ENCODE measurements at places on chromosomes 5 and 9.

DNA sequence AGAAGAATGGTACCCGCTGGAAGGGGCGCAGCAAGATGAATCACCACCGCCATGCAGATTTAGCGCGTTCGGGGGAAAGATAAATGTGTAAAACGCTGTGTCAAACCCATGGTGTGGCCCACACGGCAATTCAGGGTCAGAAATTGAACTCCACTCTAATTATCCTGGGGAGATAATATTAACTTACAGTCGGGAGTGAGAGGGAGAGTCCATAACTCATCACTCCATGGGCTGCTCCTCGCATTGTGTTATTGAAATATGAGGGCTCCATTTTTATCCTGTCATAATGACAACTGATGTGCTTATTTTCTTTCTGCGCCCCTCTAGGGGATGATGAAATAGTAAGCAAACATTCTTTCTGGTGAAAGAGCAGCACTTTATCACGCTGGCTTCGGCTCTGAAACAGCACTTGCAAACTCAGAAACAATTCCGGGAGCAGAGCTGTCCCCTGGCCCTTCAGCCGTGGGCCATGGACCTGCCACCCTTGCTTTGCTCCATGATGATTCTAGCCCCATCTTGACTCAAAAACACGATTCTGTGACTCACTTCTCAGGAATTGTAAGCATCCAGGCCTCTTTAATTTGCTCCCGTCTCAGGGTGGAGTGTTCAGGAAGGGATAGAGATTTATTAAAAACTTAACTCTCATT lies 431.6 kb downstream of the IRX1 start:
- DNase-seq, result no peak

DNA sequence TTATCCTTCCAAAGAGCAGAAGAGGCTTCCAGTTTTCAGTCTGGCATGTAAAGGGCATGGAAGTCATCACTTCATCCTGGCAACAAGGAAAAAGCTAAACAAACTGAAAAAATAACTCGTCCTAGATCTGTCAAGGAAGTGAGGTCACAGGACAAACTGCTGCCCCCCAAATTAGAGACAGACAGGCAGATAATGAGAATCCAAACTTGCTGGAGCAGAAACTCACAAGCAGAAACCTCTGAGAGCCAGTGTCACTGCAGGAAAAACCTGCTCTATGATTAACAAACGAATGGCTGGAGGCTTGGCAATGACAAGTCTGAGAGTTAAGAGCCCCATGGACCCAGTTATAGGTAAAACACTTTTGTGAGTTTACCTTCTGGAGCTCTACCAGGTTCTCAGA lies 18.9 kb upstream of the MLANA start:
- no peak for DNase-seq

DNA sequence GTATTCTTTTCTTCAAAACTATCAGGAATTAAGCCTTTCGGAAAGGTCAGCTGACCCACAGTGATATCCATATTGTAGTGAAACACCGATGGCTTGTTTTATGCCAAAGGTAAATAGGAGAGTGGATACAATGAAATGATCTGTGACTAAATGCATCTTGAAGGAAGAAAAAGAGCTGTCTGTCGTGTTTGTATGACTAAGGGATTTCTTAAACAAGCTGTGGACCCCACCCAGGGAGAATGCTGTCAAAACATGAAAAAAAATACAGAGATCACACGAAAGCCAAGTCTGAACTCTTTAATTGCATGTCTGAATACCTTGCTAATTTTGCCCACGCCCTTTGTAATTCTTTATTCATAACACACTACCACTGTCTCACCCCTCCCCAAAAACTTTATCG lies 286.4 kb upstream of the WWC1 start:
- no peak for DNase-seq

DNA sequence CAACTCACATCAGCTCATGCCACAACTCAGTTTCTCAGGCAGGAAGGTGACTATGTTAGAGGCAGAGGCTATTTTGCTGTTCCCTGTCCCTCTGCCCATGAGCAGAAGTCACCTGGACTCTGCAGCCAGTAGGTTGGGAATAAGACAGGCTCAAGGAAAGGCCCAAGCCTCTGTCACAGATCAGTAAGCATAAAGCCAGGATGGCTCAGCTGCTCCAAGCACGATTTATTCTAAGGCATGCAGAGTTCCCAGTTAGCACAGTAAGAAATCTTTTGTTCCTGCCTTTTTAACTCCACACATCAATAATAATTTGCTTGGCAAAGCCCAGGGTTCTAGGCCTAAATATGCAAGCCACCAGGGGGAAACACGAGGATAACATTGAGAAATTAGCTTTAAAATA lies 249.0 kb upstream of the ADRA1B start:
- no peak for DNase-seq

DNA sequence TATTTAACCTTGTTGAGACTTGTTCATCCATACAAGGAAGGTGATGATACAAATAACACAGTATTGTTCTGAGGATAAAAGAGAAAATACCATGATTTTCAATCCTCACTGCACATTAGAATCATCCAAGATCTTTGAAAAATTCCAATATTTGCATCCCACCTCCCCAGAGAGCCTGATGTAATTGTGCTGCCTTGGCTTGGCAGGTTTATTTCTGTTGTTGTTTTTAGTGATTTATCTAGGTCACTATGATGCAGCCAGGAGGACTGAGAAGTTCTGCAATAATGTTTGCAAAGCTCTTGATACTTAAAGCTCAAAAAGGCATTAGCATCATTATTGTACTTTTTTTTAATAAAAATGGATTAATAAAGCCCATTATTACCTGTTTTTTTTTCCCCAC lies 67.0 kb upstream of the NMUR2 start:
- DNase-seq, result no peak

DNA sequence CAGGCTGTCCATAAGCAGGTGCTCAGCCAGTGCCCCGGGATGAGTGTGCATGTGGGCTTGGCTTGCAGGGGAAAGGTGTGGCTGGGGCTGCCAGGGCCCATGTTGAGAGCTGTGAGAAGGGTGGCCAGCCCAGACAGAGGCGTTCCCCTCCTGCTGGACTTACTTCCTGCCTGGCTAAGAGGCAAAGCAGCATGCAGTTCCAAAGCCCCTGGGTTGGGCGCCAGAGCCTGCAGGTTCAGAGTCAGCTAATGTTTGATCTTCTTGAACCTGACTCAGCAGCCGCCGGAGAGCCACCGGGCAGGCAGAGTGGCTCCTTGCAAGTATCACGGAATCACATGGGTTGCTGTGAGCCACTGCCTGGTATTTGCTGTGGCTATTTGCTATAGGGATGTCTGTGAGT lies 168.4 kb upstream of the MAP1B start:
- no peak for DNase-seq

DNA sequence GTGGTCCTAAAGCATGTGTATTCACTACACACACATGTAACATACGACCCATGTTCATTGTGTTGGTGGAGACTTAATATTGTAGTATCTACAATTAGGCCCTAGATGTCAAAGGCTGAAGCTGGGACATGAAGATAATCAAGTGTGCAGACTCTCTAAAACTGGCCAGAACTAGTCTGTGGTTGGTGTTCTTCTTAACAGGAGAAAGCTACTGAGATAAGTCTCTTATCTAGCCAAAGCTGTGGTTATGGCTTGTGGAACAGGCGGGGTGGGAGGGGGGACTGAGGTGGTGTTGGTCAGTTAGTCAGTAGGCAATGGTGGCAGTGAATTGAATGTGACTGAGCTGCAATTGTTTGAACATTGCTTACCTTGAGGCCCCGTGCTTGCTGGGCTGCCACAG lies 112.7 kb upstream of the SLC24A2 start:
- no peak for DNase-seq

DNA sequence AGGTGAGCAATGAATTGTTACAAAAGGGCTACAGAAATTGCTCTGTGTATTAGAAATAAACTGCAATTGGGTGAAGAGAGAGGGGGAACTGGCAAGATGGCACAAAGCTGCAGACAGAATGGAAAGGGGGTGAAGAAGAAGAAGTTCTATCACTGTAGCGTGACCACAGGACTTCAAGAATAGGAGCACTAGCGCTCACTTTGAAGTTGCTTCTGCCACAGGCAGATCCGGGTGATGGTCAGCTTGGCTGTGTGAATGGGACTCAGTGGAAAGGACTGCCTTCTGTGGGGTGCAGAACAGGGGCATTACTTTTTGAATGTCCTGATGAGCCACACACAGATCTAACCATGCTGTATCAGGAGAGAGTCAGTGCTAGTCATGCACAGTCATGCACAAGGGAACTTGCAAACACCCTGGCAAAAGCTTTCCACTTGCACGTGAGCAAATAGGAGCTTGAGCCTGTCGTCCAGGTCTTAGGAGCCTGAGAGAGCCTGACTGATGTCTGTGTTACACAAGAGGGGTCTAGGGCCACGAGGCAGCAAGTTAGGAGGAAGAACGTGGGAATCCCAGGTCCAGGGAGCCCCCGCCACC lies 16.3 kb downstream of the IL5 start:
- no peak for DNase-seq

DNA sequence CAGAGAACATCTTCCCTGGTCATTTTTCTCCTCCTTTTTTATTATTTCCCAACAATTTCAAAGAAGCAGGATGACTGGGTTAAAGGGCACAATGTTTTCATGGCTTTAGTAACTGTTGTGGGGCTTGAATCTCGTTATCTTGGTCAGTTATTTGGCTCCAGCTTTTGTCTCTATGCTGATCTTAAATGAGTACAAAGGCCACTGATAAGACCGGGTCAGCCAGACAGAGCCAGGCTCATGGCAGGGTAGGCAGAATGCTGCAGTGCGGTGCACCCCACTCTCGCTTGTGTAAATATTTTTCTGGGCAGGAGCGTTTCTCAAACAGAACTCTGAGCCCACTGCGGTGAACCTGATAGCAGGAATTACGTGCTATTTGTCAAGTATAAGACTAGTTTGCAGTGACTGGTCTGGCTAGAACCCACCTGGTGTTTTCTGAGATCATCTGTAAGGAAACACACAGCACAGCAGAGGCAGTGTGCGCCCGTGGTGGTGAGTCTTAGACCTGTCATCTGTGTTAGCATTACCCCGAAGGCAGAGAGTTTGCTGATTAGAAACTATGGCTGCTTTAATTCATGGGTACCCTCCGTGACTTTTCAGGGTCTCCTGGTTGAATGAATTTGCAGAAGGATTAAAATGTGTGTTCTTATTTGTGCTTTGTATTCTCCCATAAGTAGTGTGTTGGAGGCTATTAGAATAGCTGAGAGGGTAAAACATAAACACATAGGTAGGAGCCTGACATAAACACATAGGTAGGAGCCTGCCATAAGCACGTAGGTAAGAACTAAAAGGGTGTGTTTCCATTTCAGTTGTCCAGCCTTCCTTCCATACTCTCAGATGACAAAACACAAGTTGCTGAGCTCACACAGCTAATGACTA lies 158.6 kb upstream of the DMRT1 start:
- DNase-seq, result no peak

GRCh38 chr9:134723037-134723436 lies 81.4 kb downstream of the COL5A1 start:
- no peak for DNase-seq

DNA sequence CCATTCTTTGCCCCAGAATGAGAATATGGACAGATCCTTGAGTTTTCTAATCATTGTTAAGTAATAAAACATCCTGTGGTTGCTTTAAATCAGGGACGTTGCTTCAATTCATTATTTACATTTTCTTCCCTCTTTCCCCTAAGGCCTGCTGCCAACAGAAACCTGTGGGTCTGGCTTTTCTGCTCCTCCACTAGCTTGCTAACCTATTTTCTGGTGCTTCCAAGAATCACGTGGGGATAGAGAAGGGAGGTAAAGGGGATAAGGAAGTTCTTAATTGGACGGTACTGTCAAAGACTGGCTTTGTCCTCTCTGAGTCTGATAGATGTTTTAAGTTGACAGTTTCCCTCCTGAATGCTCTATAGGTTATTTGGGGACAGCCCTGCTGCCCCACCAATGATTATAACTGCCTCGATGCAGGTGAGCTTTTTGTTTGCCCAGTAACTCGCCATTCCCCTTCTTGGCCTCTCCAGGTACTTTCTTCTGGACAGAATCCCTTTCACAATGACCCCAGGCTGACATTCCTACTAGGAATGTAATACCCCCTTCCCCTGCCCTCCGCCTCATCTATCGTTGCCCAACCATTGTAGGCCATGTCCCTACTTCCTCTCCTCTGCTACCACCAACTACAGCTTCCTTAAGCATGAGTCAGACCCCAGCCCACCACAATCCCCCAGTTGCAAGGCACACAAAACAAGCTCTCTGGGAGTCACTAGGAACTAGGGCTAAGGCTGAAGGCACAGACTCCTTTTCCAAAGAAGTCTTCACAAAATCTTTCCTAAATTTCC lies 19.9 kb upstream of the CPEB4 start:
- DNase-seq, result no peak

DNA sequence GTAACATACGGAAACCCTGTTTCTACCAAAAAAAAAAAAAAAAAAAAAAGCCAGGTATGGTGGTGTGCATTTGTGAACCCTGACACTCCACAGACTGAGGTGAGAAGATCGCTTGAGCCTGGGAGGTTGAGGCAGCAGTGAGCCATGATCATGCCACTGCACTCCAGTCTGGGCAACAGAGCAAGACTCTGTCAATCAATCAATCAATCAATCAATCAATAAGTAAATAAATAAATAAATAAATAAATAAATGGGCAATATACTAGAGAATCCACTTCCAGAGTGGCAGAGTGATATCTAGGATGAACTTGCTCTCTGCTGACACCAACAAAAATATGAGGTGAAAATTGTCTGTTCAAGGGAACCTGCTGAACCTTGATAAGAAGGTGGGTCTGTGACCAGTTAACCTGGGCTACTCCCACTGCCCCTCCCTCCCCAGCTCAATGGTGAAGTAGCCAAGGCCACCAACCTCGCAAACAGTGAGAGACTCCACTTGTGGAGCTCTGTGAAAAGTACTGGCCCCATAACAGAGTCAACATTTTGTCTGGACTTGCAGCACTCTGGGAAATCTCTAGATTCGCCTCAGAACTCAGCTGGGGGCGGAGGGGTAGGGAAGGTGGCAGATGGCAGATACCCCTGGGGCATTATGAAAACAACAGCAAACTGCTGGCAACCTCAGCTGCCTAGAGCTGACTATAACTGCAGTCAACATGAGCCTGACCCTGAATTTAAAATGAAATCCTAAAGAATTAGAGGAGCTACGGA lies 163.7 kb downstream of the ROR2 start:
- DNase-seq, result no peak
